ENCODE measurements at places on chromosomes 6 and 20. TPM values are rescaled to one million over a fixed set of nuclear protein-coding genes. Genes with fewer than 3 reads are reported as not detected.
A peak's percentile ranks its signal among the peaks of the same experiment; 100 is the strongest.

DNA sequence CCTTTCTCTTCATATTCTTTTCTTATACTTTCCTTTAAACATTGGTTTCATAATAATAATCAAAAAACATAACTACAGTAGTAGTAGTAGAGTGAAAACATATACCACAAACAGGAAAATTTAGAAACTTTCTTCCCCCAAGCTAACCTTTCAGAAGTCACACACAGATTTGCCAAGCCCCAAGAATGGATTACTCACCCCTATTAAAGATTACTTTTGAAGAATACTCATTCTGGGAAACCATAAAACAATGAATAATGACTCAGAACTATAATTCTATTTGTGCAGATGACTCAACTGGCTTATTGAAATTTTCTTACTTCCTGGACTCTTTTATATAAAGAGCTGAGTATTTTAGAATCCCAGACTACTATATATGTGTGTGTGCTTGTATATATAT is 119.4 kb upstream of the GJE1 start:
- no peak for DNase-seq

- DNase-seq: no peak
Measured at GRCh38 chr20:16215041-16215440, 358.2 kb downstream of the KIF16B start.

GRCh38 chr20:24821391-24821790 is 127.7 kb upstream of the CST7 start:
- no peak for DNase-seq

- DNase-seq: no peak
Measured at GRCh38 chr20:40634891-40635290, 54.1 kb downstream of the MAFB start.

DNA sequence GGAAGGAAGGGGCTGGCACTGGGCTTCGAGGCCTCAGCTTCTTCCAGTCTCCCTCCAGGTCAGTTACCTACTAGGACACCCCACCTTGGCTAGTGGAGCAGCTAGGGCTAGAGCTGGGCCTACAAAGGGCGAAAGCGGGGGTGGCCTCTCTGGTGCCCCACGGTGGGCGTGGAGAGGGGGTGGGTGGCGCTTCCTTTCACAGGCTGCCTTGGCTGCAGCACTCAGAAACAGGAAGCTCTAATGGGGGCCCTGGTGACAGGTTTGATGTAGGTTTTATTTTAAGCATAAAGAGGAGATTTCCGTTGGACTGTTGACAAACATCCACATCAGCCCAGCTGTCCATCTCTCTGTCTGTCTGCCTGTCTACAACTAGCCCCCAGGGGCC is 13.4 kb downstream of the FAM110A start:
- peak; percentile 69 for DNase-seq

DNA sequence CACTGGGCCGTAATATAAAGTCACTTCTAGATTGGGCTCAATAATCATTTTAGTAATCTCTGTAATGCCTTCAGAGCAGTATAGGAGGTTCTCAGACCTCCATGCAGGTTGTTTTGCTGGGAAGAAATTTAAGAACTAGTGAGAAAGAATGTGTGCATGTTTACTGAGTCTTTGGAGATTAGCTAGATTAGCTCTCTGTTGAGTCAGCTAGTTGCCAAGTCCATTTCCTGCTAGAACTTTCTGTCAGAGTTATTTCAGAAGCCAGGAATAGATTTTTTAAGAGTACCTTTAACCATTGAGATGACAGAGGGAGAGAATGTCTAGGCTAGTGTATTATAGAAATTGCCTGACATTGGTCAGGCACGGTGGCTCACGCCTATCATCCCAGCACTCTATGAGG is 33.3 kb downstream of the ORC3 start:
- no peak for DNase-seq

DNA sequence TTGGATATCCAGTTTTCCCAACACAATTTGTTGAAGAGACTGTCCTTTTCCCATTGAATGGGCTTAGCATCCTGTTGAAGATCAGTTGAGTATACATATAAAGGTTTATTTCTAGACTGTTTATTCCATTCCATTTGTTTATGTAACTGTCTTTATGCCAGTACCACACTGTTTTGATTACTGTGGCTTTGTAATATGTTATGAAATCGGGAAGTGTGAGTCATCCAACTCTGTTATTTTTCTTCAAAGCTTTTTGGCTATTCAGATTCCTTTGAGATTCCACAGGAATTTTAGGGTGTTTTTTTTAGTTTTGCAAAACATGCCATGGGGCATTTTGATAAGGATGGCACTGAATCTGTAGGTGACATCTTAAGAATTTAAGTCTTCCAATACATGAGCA is 188.3 kb downstream of the BMP7 start:
- DNase-seq: no peak

The RPP21 gene
- total RNA-seq: 42.7 TPM

The VARS1 gene
- total RNA-seq: 85.0 TPM

The GNAS-AS1 gene
- total RNA-seq: 0.96 TPM

The WFDC5 gene
- total RNA-seq: not detected

The C6orf163 gene
- total RNA-seq: 2.0 TPM

The RBPJL gene
- not detected for total RNA-seq

DNA sequence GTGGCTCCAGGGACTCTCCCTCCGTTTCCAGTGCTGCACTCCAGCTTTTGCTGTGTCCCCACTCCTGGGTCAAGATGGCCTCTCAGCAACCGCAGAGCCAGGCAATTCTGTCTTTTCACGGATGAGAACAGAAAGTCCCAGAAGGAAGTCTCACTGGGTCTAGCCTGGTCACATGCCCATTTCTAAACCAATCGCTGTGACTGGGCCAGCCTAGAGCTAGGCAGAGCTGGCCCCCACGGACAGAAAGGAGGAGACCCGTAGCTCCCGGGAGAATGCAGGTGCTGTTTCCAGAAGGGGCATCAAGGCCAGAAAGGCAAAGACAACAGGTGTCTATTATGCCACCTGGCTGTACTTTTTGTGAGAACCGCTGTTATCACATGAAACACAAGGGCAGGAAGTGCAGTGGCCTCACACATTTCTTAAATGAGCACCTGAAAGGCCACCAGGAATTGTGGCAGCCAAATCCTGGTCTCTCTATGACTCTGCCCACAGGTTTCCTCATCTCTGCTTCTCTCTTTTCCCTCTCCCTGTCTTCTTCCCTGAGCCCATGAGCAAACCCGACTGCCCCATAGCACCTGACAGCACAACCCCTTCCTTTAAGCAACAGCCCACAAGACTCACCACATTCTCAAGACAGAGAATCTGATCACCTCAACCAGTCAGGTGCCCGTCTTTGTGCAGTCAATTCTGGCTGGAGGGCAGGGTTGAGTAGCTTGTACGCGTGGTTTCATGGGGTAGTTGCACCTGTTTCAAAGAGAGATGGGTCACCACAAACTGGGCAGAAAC is 37.1 kb upstream of the B4GALT5 start:
- peak; percentile 26 for DNase-seq

GRCh38 chr6:37624606-37625574 is 72.8 kb downstream of the MDGA1 start:
- DNase-seq: no peak

- no peak for DNase-seq
Measured at GRCh38 chr6:388202-388903, 3.2 kb upstream of the IRF4 start.

DNA sequence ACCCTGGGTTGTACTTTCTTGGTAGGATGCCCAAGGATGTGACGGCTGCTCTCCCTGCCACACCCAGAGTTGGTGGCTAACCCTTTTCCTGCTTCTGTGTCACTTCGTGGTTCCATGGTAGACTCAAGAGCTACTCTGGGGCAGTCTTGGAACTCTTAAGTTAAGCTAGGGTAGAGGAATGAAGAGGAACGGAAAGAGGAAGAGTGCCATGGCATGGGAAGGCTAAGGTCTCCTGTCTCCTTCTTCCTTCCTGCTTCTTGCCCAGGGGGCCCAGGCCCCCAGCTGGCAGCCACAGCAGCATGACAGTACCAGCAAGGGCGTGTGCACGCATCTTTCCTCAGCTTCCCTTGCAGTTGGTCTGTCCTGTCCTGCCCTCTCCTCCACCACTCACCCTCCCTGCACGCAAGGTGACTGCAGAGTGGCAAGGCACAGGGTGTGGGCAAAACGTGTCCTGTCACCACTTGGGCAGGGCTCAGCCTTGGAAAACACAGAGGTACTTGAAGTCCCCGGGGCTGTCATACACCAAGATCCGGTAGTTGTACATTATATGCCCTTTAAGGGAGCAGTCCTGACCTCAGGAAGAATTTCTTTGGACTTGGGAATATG is 39.8 kb upstream of the TGM3 start:
- peak; percentile 15 for DNase-seq

- DNase-seq: no peak
Measured at GRCh38 chr20:42957018-42957703, 232.5 kb downstream of the PTPRT start.

GRCh38 chr20:18783385-18783959 is 30.1 kb upstream of the SCP2D1 start:
- no peak for DNase-seq

The ENPP4 gene
- 6.7 TPM for total RNA-seq

DNA sequence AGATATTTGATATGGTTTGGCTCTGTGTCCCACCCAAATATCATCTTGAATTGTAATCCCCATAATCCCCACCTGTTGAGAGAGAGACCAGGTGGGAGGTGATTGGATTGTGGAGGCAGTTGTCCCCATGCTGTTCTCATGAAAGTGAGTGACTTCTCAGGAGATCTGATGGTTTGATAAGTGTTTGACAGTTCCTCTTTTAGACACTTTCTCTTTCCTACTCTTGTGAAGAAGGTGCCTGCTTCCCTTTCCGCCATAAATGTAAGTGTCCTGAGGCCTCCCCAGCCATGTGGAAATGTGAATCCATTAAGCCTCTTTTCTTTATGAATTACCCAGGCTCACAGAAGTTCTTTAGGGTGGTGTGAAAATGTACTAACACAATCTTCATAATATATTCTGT is 1404.0 kb upstream of the ADGRB3 start:
- no peak for DNase-seq

DNA sequence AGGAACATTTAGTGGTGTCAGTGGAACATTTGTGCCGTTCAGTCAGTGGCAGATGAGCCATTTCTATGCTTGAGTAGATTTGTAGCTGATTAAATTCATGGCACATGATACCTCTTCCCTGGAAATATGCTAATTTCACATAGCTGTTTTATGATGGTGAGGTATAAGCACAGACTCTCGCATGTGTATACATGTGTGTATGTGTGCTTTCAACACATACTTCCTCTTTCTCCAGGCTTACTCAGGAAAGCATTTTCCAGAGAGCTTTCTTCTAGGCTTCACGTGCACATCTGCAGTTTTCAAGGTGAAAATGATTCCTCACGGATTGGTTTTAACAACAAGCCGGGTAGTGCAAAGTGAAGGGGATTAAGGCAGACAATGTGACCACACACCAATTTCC is 396.5 kb downstream of the HDGFL1 start:
- DNase-seq: no peak

- DNase-seq: no peak
Measured at GRCh38 chr6:6651335-6651734, 62.8 kb downstream of the LY86 start.

The RAET1E gene
- not detected for total RNA-seq

The ADGRB3 gene
- not detected for total RNA-seq

GRCh38 chr20:32539817-32540675 is 45.1 kb downstream of the NOL4L start:
- peak; percentile 85 for DNase-seq

GRCh38 chr6:36265744-36266143 is 4.1 kb upstream of the PNPLA1 start:
- no peak for DNase-seq

- DNase-seq: peak; percentile 61
Measured at GRCh38 chr20:34538671-34539123, 19.8 kb upstream of the MAP1LC3A start.

DNA sequence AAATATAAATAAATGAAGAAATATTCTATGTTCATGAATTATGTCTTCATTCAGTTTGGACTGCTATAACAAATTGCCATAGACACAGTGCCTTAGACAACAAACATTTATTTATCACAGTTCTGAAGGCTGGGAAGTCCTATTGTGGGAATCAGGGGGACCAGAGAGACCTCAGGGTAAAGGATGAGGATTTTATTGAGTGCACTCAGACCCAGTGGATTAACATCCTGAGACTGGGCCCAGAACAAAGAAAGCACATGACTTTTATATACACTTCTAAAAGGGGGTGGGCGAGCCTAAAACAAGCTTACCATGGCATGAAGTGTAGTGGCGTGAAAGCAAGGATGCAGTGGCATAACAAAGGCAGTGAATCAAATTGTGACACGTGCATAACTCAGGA is 26.9 kb upstream of the CBLN4 start:
- DNase-seq: no peak

DNA sequence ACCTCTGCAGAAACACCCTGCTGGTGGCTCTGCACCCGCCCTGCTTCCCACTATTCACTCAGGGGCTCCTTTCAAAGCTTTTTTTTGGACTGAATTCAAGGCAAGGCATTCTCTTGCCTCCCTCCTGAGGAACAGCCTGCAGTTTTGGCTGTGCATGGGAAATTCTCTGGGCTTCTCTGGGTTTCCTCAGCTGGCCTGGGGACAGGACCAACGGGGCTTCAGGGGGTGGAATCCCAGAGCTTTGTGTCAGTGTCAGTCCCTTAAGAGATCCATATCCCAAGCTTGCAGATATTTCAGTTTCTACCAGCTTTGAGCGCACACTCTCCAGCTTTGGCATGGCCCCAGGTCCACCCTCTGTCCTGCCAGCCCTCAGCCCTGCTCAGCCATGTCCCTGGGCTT is 2.0 kb downstream of the SCRT2 start:
- DNase-seq: no peak

The HLA-E gene
- 706 TPM for total RNA-seq

DNA sequence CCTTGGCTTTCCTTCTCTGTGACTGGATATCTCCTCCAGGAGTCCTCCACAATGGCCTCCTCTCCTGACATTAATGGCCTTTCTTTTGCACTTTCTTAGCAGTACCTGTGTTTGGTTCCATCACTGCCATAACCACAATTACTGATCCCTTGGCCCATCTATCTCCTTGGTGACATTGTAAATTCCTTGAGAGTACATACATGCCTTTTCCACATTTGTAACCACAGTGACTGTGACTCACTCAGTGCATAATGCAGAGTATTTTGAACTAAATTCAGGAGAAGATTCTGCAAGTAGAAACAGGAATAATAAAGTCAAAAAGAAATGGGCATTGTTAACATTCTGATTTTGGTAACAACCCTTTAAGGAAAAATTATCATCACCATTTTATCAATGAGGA is 197.2 kb upstream of the SOX4 start:
- no peak for DNase-seq

GRCh38 chr6:33249732-33250630 is 21.7 kb downstream of the VPS52 start:
- peak; percentile 10 for DNase-seq

DNA sequence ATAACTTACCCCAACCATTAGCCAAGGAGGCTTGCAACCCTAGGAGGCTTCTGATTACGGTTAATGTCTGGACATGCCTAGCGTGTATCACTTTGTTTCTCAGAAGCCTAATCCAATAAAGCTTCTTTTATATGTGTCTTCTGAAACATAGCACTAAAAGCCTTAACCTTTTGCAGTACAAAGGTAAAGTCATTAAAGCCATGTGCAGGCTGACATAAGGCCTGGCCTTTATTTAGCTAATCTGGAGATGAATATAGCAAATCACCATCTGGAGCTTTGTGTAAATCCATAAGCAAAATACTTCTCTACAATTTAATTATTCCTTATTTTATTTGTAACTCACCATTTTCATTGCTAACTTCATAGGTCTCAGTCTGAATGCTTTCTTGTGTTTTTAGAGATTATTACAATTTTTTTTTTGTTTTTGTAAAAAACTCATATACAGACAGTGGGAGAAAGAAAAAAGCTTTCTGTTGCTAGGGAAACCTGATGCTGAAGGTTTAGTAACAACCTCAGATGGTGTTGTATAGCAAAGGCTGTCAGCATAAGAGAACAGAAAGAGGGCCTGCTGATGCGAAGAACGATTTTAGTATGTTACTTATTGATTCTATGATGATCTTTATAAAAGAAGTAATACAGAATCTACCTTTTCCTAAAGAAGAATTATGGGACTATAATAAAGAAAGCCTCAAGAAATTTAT is at the start of gene EYS:
TSS of gene EYS (minus strand) at position 101 of the 701 bp plus-strand sequence. CDS start 211,816 bp downstream, outside the sequence.
- DNase-seq: no peak

Measured in activated CD4-positive, alpha-beta T cell treated with anti-CD3 and anti-CD28 coated beads, Interleukin-2, amount 10 ng/mL, durations not matched to agents 7 days and 5 days (primary cell).